RKO (cell line): ENCODE measurements at places on chromosomes 3 and 15.

- no peak for DNase-seq
These were observed 17.8 kb downstream of the MYL3 start for GRCh38 chr3:46845397-46845859.

DNA sequence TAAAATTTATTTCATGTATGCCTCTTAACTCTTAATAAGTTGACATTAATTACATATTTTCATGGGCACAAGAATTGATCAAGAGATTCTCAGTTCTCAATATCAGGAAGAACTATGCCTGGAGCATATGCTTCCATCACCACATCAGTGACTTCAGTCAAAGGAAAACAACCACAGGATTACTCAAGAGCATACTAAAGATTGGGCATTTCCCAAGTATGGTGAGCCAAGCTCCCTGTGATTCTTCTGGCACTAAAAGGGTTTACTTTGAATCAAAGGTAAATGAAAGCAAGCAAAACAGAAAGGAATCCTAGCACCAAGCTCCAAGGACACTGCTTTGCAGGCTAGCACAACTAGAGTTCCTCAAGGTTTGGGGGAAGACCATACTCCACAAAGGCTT lies 44.6 kb downstream of the FMN1 start:
- no peak for DNase-seq

DNA sequence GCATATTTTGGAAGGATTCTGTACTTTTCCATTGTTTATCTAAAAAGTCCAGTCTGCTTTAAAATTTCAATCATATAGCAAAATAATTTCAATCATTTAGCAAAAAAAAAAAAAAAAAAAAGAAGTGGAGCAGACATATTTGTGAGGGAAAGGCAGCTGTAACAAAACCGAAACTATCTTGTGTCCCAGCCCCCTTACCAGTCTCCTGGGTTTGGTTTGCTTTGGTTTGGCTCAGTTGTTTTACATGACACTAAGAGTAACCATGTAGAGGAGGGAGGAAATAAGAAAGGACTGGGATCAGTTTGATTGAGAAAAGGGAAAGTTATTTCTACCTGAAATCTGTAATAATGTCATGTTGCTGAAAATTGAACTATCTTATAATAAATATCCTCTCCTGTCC lies 158.8 kb upstream of the GADL1 start:
- no peak for DNase-seq

DNA sequence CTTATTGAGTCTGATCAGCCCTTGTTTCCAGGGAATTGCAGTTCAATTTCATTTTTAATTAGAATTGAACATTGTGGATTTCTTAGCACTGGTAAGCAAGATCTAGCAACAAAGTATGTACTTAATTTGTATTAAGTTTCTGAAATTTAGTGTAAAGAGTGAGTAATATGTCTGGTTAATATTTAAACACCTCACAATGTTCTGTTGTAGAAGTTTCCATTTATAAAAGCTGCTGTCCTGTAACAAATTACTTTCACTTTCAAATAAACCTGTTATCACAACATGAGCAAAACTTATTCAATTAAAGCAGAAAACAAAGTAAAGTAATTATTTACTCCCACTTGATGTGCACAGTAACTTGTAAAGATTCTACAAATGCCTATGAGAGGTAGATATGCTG lies 448.5 kb downstream of the NAALADL2 start:
- DNase-seq = no peak

GRCh38 chr3:100316641-100317069 lies 17.9 kb upstream of the NIT2 start:
- DNase-seq = peak; percentile 76

DNA sequence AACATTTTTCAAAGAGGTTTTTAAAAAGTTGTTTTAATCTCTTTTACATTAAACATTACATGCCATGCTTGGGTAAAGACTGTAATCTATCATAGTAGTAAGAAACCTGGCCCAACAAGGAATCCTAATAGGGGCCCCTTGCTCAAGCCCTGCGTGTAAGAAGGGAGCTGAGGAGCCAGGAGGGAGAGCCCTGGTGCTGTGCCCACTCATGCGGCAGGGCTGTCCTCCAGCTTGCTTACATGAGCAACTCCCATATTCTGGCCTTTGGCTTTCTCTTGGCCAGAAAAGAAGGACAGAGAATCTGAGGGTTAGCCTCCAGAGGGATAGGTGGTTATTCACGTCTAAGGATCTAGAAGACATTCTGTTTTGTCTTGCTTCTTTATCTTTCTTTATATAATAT lies 49.8 kb downstream of the KBTBD12 start:
- no peak for DNase-seq
